ENCODE measurements at places on chromosomes 16 and 17. TPM values are rescaled to one million over a fixed set of nuclear protein-coding genes. Genes with fewer than 3 reads are reported as not detected.

CHST5 gene
- polyA plus RNA-seq: not detected

CRYBA1 gene
- polyA plus RNA-seq: not detected

ABCC6 gene
- polyA plus RNA-seq: 9.0 TPM

GCGR gene
- 1.4 TPM for polyA plus RNA-seq

ABCC12 gene
- not detected for polyA plus RNA-seq

PRSS8 gene
- polyA plus RNA-seq: 159 TPM

TEKT5 gene
- polyA plus RNA-seq: 0.10 TPM

EPX gene
- polyA plus RNA-seq: not detected

TP53TG3 gene
- polyA plus RNA-seq: not detected

SLC43A2 gene
- polyA plus RNA-seq: 8.8 TPM

CMTM1 gene
- polyA plus RNA-seq: 0.45 TPM

PRSS33 gene
- polyA plus RNA-seq: not detected

SGCA gene
- 0.83 TPM for polyA plus RNA-seq

RNF112 gene
- polyA plus RNA-seq: 0.84 TPM

SLC16A5 gene
- 7.1 TPM for polyA plus RNA-seq

TBC1D3B gene
- polyA plus RNA-seq: 1.5 TPM

TAT gene
- 0.01 TPM for polyA plus RNA-seq

FAM117A gene
- 7.7 TPM for polyA plus RNA-seq

HOXB1 gene
- not detected for polyA plus RNA-seq

PPP1R27 gene
- polyA plus RNA-seq: not detected

CD300H gene
- not detected for polyA plus RNA-seq

MRM1 gene
- 6.0 TPM for polyA plus RNA-seq

CSH1 gene
- polyA plus RNA-seq: not detected

SMIM22 gene
- 3.3 TPM for polyA plus RNA-seq

SMIM36 gene
- not detected for polyA plus RNA-seq

CD79B gene
- polyA plus RNA-seq: 5.2 TPM

DNAAF8 gene
- polyA plus RNA-seq: 0.94 TPM

CHD9NB gene
- 4.3 TPM for polyA plus RNA-seq

CD300LB gene
- polyA plus RNA-seq: 0.56 TPM

SLC35G6 gene
- polyA plus RNA-seq: not detected

SENP3 gene
- 43.0 TPM for polyA plus RNA-seq

ITGAE gene
- 17.2 TPM for polyA plus RNA-seq

APOBR gene
- 6.6 TPM for polyA plus RNA-seq

AOC3 gene
- 182 TPM for polyA plus RNA-seq

MPV17L gene
- polyA plus RNA-seq: 3.2 TPM

HSD11B2 gene
- 5.4 TPM for polyA plus RNA-seq
